B cell (primary cell): ENCODE measurements at places on chromosomes 13 and 19. TPM values are rescaled to one million over a fixed set of nuclear protein-coding genes. Genes with fewer than 3 reads are reported as not detected.

DNA sequence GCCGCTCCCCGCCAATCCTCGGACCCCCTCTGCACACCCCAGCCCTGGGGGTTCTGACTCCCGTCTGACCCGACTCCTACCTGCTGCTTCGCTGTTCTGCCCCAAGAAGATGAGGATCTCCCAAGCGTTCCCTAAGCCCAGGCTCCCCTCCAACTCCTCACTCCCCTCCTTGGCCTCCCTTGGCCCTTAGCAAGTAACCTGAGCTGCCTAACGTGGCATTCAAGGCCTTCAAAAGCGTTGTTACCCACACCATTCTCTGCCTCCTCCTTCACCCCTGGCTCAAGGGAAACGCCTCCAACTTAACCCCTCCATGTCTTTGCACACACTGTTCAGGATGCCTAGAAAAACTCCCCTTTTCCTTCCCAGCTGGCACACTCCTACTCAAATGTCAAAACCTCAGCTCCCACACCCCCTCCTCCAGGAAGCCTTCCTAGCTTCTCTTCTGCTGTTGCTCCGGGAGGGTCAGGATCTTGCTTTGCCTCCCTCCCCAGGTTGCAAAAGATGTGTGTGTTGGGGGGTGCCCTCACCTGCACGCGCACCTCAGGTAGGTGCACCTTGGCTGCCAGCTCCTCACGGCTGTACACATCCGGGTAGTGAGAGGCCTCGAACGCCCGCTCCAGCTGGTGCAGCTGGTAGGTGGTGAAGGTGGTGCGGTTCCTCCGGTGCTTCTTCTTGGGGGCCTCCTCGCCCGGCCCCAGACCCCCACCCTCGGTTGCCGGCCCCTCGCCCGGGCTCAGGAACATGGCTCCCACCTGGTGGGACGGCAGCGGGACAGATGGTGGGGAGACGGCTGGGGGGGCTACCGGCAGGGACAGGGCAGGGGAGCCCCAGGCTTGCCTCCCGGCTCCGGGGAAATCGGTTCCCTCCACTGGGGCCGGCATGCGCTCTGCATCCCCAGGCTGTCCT lies 775 bp downstream of the RAX2 start:
- no peak for DNase-seq

DNA sequence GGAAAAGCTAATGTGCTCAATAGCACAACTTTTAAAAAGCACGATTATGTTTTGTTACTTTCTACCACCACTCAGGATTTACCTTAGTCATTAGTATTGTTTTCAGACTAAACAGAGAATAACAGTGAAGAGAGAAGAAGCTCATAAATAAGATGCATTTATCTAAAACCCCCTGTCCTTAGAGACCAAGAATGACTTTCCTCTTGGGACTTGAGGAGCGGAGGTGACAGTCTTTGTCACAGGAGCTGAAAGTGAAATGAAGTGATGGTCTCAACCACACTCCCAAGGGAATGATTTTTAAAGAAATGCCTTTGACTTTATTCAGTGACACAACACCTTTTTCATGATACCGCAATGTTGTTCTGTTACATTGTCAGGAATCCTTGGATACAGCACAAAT lies 190.6 kb upstream of the NBEA start:
- DNase-seq = no peak

GRCh38 chr13:111866731-111867245 lies 200.2 kb upstream of the SOX1 start:
- no peak for DNase-seq

GRCh38 chr13:90732049-90732448 lies 615.4 kb upstream of the MIR17HG start:
- no peak for DNase-seq

GRCh38 chr13:40910324-40911050 lies 108.6 kb downstream of the ELF1 start:
- no peak for DNase-seq

GRCh38 chr13:31951215-31951678 lies 80.3 kb upstream of the FRY start:
- peak; percentile 80 for DNase-seq

DNA sequence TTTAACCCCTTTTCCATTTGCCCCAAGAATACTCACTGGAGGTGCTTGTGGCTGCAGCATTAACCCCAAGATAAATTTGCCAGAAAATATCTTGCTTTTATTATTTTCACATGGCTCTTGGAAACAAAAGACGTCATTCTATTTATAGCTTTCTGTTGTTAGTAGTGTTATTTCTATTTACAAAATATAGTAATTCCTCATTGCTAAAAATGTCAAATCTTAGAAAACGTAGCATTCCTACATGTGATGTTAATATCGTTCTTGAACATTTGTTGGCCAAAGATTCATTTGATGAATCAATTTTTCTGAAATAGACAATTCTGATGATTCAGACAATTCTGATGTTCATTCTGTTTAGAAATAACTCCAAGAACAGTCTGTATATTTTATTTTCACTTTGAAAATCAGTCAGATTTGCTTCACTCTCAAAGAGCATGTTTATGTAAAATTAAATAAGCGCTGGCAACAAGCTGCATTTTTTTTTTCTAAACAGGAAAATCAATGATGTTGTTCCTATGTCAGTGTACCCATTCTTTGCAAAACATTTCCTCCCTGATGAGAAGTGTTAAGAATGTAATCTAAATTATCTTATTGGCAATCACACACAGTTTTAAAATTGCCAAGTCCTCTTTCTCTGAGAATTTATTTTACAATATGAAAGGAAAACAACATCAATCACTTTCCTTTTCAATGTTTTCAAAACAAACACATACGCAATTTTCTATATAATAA lies 334.0 kb downstream of the KCTD12 start:
- no peak for DNase-seq

GRCh38 chr19:17419154-17419620 lies 660 bp upstream of the MVB12A start:
- no peak for DNase-seq

DNA sequence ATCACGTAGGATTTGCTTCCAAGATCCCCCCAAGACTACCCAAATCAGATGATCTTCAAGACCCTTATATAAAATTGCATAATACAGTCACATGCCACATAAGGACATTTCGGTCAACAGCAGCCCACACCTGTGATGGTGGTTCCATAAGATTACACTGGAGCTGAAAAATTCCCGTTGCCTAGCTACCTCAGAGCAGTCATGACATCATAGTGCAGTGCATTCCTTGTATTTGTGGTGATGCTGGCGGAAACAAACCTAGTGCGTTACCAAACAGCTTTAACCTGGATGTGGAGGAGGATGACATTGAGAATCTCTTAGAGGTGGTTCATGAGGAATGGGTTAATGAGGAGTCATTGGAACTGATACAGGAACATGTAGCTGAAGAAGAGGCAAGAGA lies 4.8 kb downstream of the ZNF766 start:
- no peak for DNase-seq

DNA sequence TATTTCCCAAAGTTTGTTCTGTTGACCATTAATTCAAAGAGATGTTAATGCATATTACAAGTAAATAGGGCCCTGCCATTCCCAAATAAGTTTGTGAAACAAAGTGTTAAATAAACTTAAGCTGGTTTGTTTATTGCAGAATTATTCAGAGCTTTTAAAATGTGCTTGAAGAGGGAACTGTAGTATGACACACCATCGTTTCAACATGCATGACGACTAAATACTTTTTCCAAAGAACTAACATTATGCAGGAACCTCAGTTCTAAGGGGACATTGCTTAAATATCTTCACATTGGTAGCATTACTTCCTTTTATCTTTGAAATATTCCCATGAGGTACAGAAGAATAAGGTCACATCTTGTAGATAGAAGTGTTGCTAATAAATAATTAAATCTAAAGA lies 14.6 kb downstream of the LHFPL6 start:
- DNase-seq = no peak

DNA sequence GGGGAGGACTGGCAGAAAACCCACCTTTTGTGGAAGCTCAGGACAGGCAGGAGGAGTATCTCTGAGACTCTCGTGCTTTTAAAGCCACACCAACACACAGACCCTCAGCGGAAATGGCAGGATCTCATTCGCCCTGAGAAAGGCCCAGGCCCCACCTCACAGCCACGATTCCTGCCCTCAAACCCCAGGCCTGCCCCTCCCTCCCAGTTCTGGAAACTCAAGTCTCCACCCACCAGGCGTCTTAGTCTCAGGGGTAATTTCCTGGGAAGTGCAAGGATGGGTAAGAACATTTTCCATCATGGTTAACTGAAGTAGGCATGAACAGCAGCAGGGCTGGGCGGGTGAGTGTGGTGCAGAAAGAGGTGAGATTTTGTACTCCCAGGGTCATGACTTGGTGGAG lies 8.0 kb upstream of the PDE4C start:
- DNase-seq = no peak

DNA sequence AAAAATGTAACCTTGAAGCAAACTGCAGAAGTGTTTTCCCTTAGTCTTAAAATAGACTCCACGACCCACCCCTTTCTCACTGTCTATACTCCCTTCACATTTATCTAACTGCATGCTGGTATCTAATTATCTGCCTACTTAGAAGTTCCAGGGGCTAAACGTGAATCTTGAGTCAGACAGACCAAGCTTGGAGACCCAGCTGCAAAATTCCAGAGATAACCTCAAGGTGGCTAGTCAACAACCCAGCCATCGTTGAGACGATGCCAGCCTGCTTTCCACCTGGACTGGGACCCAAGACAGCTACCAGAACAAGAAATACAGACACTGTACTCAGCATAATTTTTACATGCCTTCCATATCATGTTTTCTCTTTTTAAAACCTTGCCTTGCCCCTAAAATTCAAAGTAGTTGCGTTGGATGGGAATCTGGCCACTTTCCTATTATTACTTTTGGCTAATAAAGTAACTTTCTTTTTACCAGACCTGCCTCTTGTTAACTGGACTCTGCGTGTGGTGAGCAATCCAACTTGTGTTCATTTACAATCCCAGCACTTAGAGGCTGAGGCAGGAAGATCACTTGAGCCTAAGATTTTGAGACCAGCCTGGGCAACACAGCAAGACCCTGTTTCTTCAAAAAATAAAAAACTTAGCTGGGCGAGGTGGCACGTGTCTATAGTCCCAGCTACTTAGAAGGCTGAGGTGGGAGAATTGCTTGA lies 82.3 kb downstream of the CDADC1 start:
- no peak for DNase-seq

DNA sequence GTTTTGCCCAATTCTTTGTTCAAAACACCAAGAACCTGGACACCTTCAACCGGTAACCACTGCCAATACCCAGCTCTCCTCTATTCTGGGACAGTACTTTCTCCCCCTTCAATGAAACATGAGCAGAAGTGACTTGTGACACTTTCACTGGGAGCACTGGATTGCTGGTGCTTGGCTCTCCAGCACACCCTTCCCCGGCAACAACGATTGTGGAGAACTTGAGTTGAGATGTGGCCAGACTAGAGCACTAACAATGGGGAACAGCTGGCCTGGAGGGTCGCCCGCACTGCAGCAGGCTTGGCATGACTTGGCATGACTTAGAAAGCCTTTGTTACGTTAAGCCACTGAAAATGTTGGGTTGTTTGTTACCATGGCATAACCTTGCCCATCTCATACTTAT lies 7.5 kb upstream of the B3GLCT start:
- DNase-seq = no peak

DNA sequence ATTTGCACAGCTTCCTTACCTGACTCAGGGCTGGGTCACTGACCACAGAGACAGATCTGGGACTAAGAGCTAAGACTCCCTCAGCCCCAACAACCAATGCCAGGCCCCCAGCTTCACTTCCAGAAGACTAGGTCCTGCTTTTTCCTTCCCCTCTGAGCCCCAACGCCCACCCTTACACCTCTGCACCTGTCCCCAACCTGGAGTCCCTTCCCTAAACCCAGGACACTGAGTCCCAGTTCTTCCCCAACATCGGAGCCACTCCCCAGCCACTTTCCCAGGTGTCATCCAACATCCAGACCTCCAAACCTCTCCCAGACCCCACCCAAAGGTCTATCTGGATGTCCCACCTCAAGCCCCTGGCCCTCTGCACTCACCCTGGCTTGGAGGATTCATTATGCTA lies 2.9 kb downstream of the FCER2 start:
- no peak for DNase-seq

DNA sequence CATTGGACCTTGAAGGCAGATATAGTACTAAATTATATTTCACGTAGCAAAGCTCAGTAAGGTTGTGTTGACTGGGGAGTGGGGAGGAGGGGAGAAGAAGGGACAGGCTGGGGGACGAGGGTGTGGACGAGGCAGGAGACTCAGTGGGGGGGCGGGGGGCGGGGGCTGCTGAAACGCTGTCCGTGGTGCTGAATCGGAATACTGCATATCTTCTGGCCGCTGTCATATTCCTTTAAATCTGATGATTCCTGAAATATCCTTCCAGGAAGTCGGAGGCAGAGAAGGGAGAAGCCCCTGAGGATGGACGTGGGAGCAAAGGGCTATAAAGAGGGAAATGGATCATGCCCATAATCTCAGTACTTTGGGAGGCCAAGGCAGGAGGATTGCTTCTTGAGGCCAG lies 34.7 kb upstream of the CASP14 start:
- DNase-seq = no peak

DNA sequence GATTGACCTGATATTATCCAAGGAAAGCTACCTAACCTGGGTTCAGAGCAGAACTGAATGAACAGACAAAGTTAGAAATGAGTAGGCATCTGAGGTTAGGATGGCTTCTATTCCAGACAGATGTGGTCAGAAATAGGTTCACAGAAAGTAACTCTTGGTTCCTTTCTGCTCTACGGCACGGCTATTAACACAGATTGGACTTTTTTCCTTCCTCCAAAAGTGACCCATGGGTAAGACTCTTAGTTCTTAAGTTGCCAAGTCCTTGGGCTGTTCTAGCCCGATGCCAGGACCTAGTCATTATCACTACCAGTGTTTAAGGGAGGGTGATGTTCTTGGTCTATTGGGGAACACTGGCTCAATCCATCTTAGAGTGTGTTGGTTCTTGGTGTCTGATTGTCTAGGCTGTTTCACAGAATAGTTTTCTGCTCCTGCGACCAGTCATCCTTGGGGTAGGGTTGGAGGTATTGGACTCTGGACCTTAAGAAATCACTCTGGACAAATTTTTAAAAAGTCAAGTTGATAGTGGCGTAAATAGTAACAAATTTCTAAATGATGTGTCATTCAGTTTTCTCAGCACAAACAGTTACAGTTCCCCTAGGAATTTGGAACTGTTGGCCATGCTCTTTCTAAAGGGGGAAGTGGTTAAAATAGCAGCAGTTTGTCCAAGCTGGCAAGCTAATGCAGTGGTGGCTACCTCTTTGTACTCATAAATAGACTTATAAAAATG lies 60.1 kb upstream of the MYCBP2 start:
- DNase-seq = no peak

The LENG9 gene
- 2.9 and 4.6 TPM in 2 replicates for polyA plus RNA-seq

The KIRREL2 gene
- polyA plus RNA-seq = not detected in 2 replicates

The SHISA2 gene
- 0.03 TPM in 1 of 2 replicates, not detected in the other for polyA plus RNA-seq

The LILRB2 gene
- 7.5 and 12.4 TPM in 2 replicates for polyA plus RNA-seq

The FAM216B gene
- polyA plus RNA-seq = not detected in 2 replicates

The LIM2 gene
- not detected in 2 replicates for polyA plus RNA-seq

The IL12RB1 gene
- polyA plus RNA-seq = 17.9 and 18.8 TPM in 2 replicates

The CAPN12 gene
- 50.5 and 104 TPM in 2 replicates for polyA plus RNA-seq

The TBXA2R gene
- polyA plus RNA-seq = 7.9 and 8.0 TPM in 2 replicates

The CRTC1 gene
- polyA plus RNA-seq = 14.3 and 15.9 TPM in 2 replicates

The RXFP2 gene
- not detected in 2 replicates for polyA plus RNA-seq
